ENCODE measurements at places on chromosomes 1 and 21. TPM values are rescaled to one million over a fixed set of nuclear protein-coding genes. Genes with fewer than 3 reads are reported as not detected.

CATSPERE gene
- total RNA-seq: 0.63 TPM

MATN1 gene
- not detected for total RNA-seq

APCS gene
- not detected for total RNA-seq

OR2G2 gene
- not detected for total RNA-seq

FAM110D gene
- total RNA-seq: 4.3 TPM
